Activated T-helper 1 cell treated with anti-CD3 and anti-CD28 coated beads, Interleukin-2, amount 50 U/mL, for 16 hours (primary cell): ENCODE measurements at places on chromosomes 6 and 20.
A peak's percentile ranks its signal among the peaks of the same experiment; 100 is the strongest.

GRCh38 chr20:23776067-23776771 lies 25.5 kb upstream of the CST1 start:
- DNase-seq: no peak

DNA sequence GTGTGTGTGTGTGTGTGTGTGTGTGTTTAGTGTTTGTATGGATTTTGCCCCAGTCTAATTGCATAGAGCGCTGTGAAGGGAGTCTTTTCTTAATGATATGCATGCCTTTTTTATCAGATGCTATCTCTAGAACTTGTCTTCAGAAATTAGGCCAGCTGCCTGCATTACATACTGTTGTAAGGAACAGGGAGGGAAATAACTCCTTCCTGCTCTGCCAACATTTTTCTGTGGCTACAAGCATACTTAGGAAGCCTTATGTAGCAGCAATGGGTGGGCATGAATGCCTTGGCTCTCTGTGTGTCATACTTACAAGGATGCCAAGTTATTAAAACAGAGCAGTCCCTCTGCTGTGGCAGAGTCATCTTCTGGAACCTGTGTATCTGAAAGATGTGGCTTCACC lies 8.0 kb upstream of the COL21A1 start:
- DNase-seq: no peak

- no peak for DNase-seq
Observed at GRCh38 chr6:29295181-29295585, 6.3 kb upstream of the OR14J1 start.

GRCh38 chr20:10508060-10508459 lies 73.0 kb downstream of the SLX4IP start:
- no peak for DNase-seq

DNA sequence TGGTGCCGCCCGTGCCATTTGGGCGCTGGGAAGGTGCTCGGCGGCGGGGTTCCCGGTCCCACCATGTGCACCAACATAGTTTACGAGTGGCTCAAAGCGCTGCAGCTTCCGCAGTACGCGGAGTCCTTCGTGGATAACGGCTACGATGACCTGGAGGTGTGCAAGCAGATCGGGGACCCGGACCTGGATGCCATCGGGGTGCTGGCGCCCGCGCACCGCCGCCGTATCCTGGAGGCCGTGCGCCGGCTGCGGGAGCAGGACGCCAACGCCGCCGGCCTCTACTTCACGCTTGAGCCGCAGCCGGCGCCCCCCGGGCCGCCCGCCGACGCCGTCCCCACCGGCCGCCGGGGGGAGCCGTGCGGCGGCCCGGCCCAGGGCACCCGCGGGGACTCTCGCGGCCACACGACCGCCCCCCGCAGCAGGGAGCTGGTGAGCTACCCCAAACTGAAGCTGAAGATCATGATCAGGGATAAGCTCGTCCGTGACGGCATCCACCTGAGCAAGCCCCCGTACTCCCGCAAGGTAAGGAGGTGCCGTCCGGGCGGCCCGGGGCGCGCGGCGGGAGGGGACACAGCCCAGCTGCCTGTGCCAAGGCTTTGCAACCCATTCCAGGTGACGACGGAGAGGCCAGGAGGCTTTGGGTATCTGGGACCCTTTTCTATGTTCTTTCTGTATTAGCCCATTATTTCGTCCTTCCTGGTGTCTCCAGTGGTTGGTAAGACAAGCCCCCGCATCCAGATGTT lies 547 bp downstream of the SAMD5 start:
- no peak for DNase-seq

GRCh38 chr6:150293423-150294173 lies 75.2 kb upstream of the IYD start:
- DNase-seq: no peak

DNA sequence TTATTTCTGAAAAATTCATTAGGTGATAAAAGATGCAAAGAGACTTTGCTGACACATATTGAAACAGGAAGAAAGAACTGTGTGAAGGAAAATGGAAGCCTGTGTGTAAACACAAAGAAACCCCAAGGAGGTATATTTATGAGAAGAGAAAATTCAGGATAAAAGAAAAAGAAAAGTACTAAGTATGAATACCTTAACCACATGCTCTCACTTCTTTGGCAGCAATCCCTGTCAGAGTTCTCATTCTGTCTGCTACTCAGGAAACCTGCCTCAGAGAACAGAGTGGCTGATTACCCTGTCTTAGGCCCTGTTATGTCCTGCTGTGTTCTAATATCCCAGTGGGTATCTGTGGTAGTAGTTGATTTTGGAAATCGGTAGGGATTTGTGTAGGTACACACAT lies 457.9 kb downstream of the TBC1D32 start:
- no peak for DNase-seq

- DNase-seq: no peak
Observed at GRCh38 chr6:119986934-119987549, 637.5 kb upstream of the MAN1A1 start.

GRCh38 chr6:113551168-113551567 lies 306.0 kb upstream of the MARCKS start:
- DNase-seq: no peak

DNA sequence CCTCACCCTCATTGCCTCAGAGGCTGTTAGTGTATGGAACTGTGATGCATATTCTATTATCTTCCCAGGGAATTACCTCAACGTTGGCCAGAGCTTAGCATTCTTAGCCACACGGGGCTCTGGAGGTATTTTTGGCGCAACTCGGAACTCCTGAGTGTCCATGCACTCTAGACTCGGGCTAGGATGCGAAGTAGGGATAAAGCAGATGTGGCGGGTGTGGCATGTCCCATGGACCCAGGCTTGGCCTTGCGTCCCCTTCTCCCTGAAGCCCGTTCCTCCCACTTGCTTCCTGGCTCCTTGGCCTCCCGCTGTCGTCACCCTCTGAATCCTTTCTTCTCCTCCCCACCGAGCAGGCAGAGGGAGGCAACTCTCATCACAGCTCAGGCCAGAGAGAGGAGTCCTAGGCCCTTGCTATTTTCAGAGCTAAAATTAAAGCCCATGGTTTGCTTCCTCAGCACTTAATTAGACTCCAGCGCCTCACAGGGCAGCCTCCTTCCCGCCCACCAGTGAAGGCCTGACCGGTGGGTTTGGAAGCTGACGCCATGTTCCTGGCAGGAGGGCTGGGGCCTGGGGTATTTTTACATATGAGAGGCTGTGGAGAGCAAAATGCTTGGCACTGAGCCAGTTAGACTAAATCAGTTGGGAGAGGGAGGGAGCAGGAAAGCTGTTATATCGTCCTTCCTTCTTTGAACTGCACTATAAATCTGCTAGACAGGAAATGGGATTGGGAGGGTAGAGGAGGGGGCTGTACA lies 138.7 kb downstream of the FOXO3 start:
- DNase-seq: no peak

DNA sequence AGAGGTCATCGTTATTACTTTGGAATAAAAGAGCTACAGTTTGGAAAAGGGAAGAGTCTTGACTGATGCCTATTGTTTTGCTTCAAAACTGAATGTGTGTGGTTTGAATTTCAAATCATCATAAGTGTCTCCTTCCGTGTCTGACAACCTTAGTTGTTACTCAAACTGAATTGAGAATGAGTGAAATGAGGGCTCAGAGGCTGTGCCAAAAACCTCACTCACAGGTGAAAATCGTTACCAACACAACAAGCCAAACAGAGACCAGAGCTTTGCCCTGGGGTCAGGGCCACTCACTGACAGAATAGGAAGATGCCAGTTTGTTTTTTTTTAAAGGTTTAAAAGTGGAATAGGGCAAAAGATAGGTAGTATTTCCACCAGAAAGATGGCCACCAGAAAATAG lies 15.2 kb upstream of the SIRT5 start:
- DNase-seq: no peak

- no peak for DNase-seq
Observed at GRCh38 chr6:167112421-167112820, 10.5 kb upstream of the CCR6 start.

DNA sequence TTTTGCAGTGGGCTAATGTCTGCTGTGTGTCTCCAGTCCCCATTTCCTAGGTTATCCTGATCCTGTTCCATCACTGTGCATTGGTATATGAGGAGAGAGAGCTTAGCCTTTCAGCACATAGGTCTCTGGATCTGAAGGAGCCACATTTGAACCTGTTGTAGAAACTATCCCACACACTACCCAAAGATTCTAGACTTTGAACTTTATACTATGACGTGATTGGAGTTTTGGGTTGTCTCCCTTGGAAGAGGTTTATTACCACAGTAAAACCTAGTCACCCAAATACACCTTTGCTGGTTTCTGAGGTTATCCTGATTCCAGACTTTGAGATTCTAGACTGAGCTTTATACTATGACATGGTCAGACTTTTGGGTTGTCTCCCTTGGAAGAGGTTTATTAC lies 8.0 kb upstream of the OSTM1 start:
- no peak for DNase-seq

DNA sequence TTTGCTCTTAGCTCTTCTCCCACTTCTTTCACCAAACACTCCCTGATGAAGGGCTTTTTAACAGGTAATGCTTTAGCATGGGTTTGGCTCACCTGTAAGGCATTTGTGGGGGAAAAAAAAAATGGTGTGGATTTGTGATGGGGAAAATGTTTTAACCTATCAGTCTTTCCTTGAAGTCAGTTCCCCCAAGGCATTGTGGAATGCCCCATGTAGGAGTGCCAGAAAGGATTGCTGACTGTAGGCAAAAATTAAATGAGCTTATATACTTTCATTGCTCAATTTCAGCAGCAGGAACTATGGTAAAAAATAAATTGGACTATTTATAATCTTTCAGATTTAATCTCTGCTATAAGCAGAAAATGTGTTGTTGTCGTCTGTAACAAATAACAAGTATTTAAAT lies 10.6 kb upstream of the SASH1 start:
- no peak for DNase-seq

- DNase-seq: peak; percentile 59
Observed at GRCh38 chr6:116370760-116371119, at the start of gene DSE. Gene DSE, plus strand, starts transcription at chr6:116370947. Its CDS starts 28,304 bp downstream, at chr6:116399251.

DNA sequence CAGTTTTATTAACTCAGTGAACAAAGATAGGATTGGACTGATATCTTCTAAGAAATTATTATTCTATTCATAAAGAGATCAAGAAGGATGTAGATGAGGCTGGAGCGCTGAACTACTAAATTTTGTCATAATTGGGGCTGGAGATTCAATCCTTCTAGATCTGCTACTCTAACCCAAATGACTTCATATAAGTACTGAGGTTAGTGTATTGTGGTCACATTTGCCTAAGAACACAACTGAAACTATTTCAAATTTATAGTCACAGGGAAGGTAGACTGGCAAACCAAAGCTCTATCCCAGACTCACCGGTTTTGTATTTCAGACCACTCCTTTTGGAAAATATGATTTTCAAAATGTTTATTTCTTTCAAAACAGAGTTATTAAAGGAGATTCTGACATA lies 96.7 kb downstream of the BMP5 start:
- DNase-seq: no peak

DNA sequence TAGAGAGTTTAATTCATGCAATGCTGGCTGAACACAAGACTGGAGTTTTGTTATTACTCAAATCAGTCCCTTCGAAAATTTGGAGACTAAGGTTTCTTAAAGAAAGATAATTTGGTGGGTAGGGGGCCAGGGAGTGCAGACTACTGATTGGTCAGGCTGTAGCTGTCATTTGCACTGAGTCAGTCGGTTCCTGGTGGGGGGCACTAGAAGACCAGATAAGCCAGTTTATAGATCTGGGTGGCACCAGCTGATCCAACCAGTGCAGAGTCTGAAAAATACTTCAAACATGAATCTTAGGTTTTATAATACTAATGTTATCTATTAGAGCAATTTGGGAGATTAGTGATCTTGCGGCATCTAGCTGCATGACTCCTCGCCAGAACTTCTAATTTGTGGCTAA lies 530.7 kb downstream of the NKAIN2 start:
- DNase-seq: no peak

DNA sequence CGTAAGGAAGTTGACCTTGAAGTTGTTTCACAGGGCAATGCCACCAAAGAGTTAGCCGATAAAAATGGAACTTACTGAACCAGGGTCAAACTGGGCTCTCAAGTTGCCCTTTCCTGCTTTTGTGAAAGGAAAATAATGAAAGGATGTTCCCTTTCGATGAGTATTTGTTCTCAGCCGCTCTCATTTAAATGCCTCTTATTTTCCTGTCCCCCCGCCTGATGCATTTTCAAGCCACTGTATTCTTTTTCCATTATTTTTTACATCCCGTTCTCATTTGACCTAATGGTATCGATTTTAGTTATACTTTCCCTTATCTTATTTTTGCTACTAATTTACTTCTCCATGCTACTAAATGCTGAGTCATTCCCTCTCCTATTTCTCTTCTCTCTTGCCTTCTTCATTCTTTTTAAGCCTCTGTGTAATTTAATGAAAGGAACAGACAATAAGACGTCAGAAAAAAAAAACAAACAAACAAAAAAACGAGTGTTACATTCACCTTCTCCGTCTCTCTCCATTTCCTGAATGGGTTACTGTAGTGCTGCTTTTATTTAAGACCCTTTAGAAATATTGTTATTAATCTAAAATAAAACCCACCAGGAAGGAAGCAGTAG lies 655 bp upstream of the NDUFAF4 start:
- no peak for DNase-seq

DNA sequence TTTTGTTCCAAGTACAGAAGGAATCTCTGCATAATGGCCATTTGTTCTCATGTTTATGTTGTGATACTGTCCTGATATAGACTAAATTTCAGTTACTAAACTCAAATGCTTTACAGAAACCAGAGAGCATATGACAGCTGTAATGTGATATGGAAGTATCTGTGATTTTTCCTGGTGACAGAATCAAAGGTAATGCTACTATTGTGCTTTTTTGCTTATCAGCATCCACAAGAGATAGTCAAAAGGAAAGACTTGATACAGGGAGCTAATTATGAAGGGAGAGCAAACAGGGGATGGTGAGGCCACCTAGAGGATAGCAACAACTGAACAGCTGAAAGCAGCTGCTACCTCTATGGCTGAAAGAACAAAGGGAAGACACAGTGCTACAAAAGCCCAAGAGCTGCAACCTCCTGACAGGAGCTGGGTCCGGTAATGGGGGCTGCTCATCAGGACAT lies 181.4 kb downstream of the PHF3 start:
- no peak for DNase-seq

- DNase-seq: no peak
Observed at GRCh38 chr6:53679446-53679933, 13.9 kb upstream of the KLHL31 start.

- no peak for DNase-seq
Observed at GRCh38 chr6:41587131-41587879, 41.1 kb downstream of the FOXP4 start.

GRCh38 chr20:54680439-54680838 lies 205.0 kb downstream of the DOK5 start:
- DNase-seq: no peak
